ENCODE measurements at places on chromosomes 6 and 20.

- no peak for DNase-seq
Measured at GRCh38 chr6:119308048-119308570, 41.5 kb downstream of the MAN1A1 start.

DNA sequence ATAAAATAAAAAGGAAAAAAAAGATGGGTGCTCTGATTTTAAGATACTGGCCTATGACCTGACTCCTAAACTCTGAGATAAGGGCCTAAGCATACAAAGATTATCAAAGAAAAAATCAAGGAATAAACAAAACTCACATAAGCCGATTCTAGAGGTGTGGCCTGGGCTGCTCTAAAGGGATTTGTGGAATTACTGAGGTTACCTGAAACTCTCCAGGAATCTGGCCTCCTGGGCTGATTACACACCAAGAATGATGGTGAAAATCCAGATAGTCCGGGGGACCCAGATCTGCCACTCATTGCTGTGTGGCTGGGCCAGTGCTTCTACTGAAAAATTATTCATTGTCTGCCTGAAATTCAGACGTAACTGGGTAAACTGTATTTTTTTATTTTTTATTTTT, 122.7 kb upstream of the RNF24 start:
- no peak for DNase-seq

DNA sequence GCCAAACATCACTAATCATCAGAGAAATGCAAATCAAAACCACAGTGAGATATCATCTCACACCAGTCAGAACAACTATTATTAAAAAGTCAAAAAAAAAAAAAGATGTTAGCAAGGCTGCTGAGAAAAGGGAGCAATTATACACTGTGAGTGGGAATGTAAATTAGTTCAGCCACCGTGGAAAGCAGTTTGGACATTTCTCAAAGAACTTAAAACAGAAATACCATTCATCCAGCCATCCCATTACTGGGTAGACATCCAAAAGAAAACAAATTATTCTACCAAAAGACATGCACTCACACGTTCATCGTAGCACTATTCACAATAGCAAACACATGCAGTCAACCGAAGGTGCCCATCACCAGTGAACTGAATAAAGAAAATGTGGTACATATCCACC, 213.9 kb downstream of the TTLL2 start:
- no peak for DNase-seq

DNA sequence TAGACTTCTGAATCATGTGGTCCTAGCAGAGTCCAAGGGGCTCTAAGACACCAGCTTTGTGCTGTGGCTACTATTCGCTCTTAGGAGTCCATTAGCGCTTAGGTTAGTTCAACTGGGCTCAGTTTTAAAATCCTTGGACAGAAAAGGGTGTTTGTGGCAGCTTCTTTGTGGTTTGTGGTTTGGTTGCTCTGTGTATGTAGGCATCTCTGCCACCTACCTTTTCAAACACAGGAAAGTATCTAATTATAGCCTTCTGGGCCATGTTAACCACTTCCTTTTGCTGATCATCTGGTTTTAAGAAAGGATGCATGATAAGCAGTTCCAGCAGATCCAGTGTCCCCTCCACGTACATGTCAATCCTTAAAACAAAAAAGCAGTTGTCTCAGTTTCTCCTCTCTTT, 10.8 kb downstream of the GSTA4 start:
- DNase-seq: peak; percentile 14

DNA sequence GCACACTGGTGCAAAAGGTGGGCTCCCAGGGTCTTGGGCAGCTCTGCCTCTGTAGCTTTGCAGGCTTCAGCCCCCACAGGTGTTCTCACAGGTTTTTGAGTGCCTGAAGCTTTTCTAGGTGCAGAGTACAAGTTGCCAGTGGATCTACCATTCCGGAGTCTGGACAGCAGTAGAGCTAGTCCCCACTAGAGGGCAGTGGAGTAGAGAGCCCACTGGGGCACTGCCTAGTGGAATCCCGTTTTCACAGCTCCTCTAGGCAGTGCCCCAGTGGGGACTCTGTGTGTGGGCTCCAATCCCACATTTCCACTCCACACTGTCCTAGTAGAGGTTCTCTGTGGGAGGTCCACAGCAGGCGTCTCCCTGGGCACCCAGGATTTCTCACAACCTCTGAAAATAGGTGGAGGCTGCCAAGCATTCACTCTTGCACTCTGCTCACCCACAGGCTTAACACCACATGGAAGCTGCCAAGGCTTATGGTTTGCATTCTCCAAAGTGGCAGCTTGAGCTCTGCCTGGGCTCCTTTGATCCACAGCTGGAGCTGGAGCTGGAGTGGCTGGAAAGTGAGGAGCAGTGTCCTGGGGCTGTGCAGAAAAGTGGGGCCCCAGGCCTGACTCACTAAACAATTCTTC, 86.3 kb upstream of the PROKR2 start:
- peak; percentile 20 for DNase-seq

- peak; percentile 26 for DNase-seq
Measured at GRCh38 chr6:25788305-25788922, 33.9 kb downstream of the SLC17A4 start.

GRCh38 chr6:95087394-95088097, 489.8 kb upstream of the MANEA start:
- no peak for DNase-seq

GRCh38 chr6:135675862-135676261, 175.6 kb upstream of the PDE7B start:
- no peak for DNase-seq

GRCh38 chr6:11772109-11772825, 6.3 kb downstream of the ADTRP start:
- DNase-seq: no peak

DNA sequence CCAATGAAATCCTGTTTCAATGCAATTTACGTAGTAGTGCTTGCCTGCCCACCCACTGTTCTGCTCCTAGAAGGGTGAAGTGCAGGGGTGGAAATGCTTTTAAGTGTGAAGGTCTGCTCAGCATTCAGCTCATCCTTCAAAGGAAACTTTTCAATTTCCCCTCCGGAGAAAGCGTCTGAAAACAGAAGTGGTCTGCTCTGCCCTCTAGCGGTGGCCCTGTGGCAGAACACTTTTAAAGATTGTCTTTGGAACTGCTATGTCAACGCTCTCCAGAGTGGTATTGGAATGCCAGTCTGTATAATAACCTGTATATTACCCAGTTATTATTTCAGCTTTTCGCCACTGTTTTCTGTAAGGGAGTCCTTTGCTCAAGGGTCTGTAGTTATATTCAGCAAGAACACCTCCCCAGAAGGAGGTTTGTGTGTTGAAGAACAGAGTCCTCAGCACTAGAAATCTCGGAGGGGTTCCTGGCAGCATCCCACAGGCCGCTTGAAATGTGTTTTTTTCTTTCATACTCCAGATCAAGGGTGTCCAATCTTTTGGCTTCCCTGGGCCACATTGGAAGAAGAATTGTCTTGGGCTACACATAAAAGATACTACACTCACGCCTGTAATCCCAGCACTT, 63.1 kb upstream of the KLHL31 start:
- DNase-seq: peak; percentile 35

DNA sequence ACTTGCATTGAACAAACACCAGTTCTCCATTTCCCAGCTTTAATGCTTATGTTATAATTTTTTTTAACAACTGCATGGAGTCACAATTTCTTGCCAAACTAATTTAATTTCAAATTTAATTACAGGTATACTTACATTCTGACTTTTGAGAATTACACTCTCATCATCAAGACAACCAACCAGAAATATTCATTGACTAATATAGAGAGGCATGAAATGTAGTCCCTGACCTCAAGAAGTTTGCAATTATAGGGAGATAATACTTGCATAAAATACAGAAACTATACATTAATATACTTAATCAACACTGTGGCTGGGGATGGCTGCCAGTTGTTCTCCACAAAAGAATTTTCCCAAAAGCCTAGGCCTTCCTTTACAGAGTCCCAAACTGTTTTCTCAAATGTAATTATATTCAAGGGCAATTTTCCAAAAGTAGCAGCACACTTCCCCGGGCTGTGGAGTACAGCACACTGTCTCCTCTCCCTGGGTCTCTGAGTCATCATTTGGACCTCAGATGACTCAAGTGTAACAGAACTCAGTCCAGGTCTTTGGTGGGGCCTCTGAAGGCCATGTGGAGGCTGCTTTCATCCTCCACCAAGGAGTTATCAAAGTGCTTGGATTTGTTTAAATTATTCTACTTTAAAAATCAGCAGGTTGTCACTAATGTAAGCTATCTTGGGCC, 114.1 kb downstream of the KIF16B start:
- no peak for DNase-seq

DNA sequence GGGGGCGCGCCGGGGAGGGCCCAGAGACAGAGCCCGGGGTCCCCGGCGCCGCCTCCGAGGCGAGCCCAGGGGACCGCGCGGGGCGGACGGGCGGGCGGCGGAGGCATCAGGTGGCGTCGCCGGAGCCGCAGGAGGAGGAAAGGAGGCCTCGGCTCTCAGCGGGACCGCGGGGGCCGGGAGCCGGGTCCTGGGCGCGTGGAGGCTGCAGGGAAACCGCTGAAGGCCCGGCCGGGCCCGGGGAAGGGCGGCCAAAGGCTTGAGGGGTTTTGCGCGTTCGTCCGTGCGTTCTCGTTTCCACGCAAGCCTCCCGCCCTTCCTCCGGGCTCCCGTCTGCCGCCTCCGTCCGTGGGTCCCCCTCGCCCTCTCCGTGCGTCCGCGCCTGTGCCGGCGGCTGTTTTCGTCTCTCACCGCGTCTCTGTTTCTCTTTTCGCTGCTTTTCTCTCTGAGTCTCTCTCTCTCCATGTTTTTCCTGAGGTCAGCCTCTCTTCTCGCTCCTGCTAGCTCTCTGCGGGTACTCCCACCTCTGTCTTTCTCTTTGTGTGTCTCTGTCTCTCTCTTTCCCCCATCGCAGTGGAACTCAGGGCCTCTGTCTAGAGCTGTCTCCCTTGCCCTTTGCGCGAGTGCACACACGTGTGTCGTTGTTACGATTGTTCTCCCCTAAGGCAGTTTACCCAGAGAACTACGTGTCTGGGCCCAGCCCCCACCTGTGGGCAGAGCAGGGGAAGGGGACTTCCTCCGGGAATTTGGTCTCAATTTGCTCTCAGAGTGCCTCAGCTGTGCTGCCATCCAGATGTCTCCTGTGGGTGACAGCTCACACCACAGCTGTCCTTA, 2.1 kb downstream of the IRF4 start:
- DNase-seq: no peak

DNA sequence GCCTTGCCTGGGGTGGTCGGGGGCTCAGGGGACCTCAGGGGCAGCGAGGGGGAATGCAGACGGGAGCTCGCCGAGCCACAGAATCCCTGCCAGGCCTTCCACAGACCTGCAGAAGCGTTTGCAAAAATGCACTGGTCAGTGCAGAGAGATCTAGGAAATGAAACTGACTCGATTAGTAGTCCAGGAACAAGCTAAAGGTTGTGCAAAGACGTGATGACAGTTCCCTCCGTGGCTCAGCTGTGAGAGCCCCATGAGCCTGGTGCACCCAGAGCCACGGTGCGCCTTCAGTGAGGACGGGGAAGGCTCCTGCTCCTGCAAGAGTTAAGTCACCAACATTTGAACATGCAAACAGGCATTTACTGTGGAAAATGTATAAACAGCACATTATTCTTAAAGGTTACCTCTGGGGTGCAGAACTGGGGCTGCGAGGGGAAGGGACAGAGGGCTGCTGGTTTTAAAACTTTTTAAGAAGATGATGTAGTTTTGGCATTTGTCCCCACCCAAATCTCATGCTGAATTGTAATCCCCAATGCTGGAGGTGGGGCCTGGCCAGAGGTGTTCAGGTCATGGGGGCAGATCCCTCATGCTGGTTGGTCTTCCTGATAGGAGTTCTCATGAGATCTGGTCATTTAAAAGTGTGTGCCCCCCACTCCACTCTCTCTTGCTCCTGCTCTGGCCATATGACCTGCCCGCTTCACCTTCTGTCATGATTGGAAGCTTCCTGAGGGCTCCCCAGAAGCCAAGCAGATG, 147.3 kb downstream of the DLL1 start:
- no peak for DNase-seq

DNA sequence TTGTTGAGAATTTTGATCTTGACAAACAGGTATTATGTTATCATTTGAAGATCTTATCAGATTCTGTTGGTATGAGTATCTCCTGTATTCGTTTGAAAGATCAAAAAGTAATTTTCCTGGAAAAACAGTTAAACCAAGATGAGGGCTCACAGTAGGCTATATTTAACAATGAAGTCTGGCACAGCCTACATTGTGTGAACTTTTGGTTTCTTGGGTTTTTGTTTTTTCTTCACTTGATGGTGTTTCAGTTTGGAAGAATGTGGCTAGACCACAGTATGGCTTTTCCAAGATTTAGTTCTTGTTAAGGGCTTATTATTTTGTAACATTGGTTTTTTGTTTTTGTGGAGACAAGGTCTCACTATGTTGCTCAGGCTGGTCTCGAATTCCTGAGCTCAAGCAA, 306.4 kb downstream of the CDKAL1 start:
- no peak for DNase-seq

DNA sequence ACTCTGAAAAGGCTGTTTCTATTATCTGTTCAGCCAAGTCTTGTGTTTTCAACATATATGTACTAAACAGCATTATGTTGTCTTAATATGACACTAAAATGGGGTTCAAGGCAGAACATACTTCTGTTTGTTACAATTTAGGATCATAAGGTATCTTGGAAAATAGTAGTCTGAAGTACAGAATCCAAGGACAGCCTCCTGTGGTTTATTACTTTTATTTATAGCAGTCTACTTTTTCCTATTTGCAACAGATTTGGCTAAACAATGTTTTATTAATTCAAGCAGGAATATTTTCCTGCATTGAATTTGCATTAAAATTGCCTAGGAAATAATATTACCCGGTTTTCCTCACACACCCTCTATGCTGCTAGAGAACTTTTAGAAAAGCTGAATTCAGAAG, 67.7 kb downstream of the PLEKHG1 start:
- DNase-seq: no peak

GRCh38 chr6:5680095-5680494, 326.6 kb downstream of the NRN1 start:
- DNase-seq: no peak

GRCh38 chr20:34110745-34111641, 1.1 kb downstream of the EIF2S2 start:
- DNase-seq: no peak

DNA sequence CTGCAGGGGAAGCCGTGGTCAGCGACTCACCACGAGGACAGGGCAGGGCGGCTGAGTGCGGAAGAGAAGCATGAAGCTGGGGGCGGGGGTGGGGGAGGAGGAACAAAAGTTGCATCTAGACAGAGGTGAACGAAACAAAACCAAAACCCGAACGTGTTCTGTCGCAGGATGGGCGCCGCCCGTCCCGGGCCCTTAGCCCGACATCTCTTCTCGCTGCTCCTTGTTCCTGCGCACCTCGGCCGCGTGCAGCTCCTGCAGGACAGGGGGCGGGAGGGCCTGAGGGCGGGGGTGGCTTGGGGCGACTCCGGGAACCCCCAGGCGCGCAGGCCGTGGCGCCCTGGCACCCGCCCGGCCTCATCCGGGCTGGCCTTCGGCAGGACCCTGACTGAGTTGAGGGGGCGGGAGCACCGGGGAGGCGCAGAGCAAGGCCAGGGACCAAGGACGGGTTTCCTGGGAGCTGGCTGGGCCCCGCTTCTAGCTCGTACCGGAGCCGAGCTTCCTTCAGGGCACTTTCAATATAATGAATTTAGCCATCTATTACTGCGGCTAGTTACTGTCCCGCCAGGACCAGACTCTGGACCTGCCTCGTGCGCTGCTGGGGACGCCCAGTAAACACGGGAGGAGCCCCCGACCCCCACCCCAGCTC, 12.0 kb downstream of the STMN3 start:
- peak; percentile 44 for DNase-seq
